Forelimb muscle (tissue), 1 donor: ENCODE measurements at places on chromosomes 12 and 14.

- DNase-seq, result no peak
Observed at GRCh38 chr12:47757364-47757839, 1.3 kb downstream of the RAPGEF3 start.

DNA sequence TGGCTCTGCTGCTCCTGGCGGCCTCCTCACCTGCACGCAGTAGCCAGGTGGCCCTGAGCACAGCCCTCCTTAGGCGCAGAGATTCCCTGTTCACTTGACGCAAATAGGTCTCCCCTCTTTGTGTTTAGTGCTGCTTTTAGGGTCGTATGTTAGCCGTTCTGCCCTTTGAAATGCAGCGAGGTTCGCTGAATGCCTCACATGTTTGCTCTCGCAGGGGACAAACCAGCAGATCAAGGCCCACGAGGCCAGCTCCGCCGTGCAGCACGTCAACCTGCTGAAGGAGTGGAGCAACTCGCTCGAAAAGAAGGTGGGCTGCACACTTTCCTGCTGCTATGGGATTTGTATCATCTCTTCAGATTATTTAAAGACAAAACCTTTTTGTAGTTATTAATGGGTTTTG lies 31.4 kb upstream of the AMN start:
- no peak for DNase-seq

GRCh38 chr14:101453225-101453624 lies 108.1 kb upstream of the DIO3 start:
- DNase-seq, result no peak

DNA sequence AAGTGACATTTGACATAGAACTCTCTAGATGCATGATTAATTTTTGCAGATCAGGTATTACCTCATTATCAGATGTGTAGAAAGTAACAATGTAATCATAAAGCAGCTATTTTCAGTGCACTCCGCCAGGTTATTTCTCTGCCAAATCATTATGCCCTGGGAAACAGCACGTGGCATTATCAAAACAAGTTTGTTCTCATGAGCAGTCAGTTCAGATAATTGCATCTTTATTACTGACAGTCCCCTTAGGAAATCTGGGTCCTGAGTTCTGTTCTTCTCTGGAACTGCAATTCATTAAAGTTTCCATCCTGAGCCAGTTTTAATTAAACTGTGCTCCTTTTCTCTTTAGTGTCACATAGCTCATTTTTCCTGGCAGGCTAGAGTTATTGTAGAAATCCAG lies 94.7 kb upstream of the KRR1 start:
- no peak for DNase-seq

GRCh38 chr12:26520109-26520508 lies 312.9 kb downstream of the ITPR2 start:
- no peak for DNase-seq

GRCh38 chr12:89918172-89918846 lies 209.7 kb upstream of the ATP2B1 start:
- DNase-seq, result no peak

DNA sequence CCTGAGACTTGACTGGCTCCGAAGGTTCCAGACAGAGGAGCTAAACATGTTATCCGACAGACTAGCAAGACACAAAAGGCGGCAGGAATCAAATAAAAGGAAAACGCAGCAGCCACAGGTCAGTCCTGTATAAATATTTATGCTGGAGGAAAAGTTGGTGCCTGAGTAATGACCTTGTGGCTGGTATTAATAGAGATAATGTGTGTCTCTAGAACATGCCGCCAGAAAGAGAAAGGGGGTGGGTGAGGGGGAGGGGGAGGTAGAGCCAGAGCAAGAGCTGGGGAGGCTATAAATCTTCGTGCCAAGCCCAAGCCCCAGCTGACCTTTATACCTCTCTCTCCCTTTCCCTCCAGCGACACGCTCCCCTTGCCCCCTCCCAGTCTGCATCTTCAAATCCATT lies 590.4 kb downstream of the MED13L start:
- no peak for DNase-seq

GRCh38 chr14:97350894-97351731 lies 553.9 kb downstream of the VRK1 start:
- DNase-seq, result no peak

DNA sequence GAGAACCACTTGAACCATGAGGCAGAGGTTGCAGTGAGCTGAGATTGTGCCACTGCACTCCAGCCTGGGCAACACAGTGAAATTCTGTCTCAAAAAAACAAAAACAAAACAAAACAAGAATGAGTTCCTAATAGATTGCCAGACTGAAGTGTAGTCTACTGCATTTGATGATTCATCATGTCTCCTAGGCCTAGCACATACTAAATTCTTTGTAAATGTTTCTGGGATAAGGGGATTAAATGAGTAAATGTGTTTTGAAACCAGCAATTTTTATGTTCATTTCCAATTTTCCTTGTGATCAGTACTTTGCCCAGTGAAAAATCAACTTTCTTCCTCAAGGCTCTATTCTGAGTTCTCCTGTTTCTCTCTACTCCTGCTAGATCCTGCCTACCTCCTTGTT lies 2.9 kb upstream of the DYRK2 start:
- no peak for DNase-seq

DNA sequence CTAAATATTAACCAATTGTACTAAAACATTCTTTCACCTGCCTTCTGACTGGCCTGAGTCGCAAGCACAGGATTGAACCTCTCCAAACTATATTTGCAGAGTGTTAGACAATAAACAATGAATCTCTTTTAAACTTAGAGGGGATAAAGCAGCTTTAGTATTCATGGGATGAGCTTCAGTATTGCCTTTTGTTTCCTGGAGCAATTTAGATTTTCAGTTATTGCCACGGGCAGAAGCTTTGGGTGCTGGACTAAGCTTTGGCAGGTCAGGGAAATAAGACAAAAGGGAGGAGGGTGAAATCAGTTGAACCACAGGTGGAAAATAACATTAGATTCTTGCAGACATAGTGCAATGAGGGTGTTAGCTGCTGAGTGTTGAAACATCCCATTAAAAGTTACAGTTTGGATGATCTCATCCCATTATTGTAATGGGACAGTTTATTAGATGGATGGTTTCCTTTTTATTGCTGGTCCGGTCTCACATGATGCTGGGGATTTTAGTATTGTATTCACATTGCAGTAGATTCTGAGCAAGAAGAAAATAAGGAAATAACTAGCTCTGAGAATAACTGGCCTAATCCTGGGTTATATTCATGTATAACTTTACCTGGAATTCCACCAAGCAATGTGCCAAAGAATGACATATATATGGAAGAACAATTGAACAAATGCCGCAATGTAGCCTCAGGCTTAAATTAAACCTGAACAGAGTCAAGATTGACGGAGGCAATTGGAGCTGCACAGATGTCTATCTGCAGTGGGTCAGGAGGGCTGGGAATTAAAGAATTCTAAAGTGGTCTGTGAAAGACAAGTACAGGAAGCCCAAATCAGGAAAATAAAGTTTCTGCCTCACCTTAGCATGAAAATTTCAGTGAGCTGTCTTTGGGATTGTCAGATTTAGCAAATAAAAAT lies 1092.8 kb upstream of the SEL1L start:
- no peak for DNase-seq

DNA sequence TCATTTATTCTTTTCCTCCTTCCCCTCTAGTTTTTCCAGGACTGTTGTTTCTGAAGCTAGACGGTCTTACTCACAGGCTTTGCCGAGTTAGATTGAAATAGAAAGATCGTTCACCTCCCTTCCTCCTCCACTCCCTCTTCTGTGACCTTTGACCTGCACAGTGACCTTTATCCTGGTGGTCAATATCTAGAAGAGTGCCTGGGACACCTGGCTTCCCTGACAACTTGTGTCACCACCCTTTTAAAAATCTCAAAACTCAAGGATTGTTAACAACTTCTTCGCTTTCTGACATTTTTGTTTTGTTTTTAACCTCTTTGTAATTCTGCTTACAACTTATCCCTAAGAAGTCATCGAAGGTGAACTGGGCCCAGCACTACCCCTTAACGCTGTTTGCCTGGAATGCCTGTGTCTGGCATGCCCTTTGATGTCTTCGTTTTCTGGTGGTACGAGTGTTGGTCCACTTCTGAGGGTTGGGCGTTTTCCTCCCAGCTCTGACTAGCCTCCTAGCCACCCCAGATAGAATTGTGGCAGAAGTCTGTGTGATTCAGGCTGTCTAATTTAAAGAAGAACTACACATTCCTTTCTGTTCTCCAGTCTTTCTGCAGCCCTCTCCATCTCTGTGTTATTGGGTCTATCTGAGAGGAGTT lies 2.8 kb upstream of the KRT75 start:
- DNase-seq, result no peak

- no peak for DNase-seq
Observed at GRCh38 chr12:96131230-96131788, 62.9 kb upstream of the ELK3 start.

- DNase-seq, result no peak
Observed at GRCh38 chr14:68780358-68781160, 12.3 kb downstream of the ZFP36L1 start.

- DNase-seq, result no peak
Observed at GRCh38 chr12:120136093-120136770, 19.7 kb upstream of the RAB35 start.

DNA sequence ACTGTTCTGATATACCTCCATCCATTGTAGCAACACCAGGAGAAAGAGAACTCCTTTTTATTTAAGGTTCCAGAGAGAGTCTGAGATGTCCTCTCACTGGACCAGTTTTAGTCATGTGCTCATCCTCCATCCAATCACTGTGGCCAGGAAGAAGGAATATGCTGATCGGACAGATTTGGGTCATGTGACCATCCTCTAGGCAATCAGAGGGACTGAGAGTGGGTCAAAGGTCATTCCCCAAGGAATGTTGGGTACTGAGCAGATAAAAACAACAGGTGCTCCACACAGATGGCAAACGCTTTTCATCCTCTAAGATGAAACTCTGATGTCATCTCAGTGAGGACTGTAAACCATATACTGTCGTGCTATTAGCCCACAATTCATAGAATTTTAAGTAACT lies 28.8 kb upstream of the RPH3A start:
- no peak for DNase-seq

DNA sequence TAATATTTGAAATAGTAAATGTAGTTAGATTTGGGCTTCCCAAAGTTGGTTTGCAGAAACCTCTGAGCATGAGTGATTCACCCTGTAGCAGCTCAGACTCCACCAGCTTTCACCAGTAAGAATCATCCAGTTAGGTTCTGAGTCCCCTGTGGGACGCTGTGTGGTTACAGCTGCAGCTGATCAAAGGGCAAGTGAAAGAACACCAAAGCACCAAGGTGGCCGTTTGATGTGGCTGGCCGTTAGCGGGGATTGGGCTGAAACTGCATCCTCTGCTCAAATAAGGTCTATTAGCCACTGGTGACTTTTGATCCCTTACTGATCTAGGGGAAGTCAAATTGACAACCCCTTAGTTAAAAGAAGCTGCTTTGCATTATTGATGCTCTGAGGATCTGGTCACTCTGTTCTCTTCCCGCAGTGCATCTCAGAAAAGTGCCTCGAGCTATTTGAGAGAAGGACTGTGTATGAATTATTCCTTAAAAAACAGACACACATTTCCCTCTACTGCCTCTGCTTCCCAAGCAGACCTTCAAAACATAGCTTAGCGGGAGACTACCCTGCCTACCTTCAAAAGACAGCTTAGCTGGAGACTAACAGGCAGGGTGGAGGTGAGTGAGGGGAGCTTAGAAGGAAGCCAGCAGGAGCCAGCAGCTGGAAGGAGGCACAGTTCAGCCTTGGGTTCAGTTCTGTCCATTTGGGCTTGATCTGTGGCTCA lies 3.7 kb downstream of the ABHD12B start:
- no peak for DNase-seq

DNA sequence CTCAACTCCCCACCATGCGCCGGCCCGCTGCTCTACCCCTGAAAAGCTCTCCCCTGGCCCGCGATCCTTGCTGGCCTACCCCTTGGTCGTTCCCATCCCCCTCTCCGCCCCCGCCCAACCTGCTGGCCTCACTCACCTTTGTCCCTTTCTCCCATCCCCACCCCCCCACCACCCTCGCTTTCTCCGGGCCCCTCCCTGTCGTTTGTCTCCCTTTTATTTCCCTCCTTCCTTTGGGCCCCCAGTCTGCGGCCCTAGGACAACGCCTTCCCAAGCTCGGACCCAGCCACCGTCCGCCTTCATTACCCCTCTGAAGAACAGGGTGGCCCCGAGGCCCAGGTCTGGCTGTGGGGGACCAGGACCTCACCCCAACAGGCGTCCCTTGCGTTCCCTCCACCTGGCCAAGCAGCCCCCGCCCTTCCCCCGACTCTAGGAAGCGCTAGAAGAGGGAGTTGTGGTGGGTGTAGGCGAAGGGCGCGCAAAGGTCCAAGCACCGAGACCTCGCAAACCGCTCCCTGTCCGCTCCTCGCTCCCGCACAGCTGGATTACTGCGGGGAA lies 6.9 kb upstream of the SLC7A7 start:
- DNase-seq, result no peak

- no peak for DNase-seq
Observed at GRCh38 chr14:59022144-59022543, 166.3 kb upstream of the DAAM1 start.

DNA sequence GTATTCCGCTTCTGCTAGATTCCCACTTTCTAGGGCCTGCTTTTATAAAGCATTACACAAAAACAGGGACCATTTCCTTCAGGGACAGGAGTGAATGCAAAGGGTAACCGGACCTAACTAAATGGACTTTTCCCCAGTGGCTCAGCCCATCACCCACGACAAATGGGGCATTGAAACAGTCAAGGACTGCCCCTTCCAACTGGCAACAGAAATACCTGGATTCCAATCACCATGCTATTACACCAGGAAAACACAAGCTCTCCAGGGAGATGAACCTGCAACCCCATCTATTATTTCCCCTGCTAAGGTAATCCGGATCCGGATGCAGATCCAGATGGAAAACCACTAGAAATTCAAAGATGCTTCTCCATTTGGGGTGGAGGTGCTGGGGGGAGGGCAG lies 1.0 kb downstream of the MPHOSPH9 start:
- no peak for DNase-seq

DNA sequence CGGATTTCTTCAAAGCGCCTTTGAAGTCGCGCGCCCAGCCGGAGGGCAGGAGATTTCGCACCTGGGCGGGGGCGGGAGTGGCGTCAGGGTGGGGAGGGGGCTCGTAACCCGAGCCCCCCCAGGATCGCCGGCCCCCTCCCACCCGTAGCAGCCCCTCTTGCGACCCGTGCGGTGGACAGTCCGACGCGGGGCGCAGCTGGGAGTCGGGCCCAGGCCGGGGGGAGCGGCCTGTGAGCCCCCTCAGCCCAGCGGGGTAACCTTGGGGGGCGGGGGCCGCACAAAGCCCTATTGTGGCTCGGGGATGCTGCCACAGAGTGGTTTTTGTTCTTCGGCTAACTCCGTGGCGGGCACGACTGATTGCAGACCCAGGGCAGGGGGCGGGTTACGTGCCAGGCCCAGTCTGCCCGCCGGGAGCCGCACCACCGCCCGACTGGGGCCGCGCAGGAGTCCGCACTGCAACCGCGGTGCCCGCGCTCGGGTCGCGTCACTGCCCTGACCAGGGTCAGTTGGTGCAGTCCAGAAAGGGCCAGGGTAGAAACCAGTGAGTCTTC lies 4.2 kb upstream of the AAAS start:
- no peak for DNase-seq

GRCh38 chr12:59780605-59781135 lies 184.8 kb downstream of the SLC16A7 start:
- no peak for DNase-seq

GRCh38 chr14:68574906-68575305 lies 218.0 kb downstream of the ZFP36L1 start:
- no peak for DNase-seq
